ENCODE measurements at places on chromosomes 5 and 9. TPM values are rescaled to one million over a fixed set of nuclear protein-coding genes. Genes with fewer than 3 reads are reported as not detected.

Gene AIF1L
- 16.5 TPM for total RNA-seq

Gene FOXD4L6
- 0.31 TPM for total RNA-seq

Gene BTNL3
- total RNA-seq: not detected

Gene POLR3G
- 1.1 TPM for total RNA-seq

Gene FUT7
- 1.0 TPM for total RNA-seq

Gene GKAP1
- total RNA-seq: 12.6 TPM

DNA sequence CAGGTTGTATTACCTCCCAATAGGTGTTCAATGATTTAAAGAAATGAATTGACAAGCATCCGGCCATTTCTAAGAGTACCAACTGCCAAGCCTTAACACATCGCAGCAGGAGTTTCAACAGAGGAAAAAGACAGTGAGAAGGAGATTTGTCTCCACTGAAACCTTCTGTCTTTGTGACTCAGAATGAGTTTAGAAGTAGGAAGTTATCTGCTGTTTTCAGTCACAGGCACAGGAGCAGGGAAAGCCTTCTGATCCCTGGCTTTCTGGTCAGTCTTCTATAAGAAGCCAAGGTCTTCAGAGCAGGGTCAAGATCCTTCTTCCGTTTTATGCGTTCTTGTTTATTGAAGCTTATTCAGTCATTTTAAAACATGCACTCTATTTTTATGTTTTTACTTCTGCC is 390.7 kb upstream of the PCSK5 start:
- no peak for DNase-seq

DNA sequence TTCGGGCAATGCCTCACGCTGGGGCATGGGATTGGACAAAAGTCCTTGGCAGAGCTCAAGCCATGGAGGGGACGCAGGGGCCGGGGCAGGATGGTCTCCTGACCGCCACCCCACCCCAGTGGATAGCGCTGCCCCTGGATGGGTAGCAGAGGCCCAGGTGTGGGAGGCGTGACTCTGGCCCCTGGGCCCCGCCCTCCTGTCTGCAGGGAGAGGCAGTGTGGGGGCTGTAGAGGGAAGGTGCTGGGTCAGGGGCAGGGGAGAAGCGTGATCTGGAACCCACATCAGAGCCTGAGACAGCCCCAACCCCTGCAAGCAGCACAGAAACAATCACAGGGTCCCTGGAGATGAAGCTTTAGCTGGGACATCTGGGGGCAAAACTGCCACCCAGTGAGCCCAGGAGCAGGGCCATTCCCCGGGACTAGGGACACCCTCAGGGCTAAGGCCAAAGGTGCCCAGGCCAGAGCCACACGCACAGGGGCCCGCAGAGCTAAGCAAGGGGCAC is 36.2 kb downstream of the NACC2 start:
- DNase-seq: no peak

- no peak for DNase-seq
These were observed 79.6 kb downstream of the PHAX start for GRCh38 chr5:126680191-126680817.

DNA sequence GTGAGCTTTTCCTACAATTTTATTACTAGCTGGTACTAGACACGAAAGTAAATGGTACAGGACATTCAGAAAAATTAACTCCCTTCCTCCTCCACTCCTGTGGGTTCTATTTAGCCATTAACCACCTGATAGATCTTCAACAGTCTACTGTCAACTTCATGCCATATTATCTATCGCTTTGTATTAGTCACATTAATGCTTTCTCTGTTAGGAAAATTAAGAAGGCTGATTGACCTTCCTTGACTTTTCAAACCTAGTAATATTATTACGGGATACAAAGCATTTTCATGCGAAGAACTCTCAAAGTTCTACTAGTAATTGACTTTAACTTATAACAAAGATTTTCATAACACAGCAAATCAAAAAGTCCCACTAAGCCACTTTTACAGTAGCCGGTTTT is 1.2 kb downstream of the TEX10 start:
- no peak for DNase-seq

GRCh38 chr9:131657037-131657377 is 82.9 kb downstream of the RAPGEF1 start:
- DNase-seq: no peak

DNA sequence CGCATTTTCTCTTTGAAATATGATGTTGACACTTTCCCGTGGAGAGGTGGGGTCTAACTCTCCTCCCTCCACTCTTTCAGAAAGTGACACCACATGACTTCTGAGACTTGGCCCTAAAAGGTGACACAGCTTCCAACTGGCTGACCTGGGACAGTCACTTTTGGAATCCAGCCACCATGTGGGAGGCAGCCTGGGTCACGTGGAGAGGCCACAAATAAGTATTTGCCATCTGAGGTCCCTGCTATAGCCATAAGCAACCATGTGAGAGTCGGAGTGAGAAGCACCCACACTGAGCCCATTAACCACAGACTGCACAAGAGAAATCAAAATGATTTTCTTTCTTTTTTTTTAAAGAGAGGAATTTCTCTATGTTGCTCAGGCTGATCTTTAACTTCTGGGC is 4.1 kb upstream of the PHYKPL start:
- DNase-seq: peak; percentile 72

DNA sequence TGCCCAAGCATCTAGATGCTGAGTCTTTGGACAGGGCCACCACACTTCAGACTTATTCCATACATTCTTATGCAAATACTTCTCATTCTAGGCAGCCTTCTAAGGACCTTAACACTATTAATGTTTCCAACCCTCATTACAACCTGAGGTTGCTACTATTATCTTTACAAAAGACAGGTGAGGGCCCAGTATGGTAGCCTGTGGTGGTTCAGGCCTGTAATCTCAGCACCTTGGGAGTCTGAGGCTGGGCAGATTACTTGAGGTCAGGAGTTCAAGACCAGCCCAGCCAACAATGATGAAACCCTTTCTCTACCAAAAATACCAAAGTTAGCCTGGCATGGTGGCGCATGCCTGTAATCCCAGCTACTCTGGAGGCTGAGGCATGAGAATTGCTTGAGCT is 16.2 kb downstream of the ZFP62 start:
- DNase-seq: no peak

DNA sequence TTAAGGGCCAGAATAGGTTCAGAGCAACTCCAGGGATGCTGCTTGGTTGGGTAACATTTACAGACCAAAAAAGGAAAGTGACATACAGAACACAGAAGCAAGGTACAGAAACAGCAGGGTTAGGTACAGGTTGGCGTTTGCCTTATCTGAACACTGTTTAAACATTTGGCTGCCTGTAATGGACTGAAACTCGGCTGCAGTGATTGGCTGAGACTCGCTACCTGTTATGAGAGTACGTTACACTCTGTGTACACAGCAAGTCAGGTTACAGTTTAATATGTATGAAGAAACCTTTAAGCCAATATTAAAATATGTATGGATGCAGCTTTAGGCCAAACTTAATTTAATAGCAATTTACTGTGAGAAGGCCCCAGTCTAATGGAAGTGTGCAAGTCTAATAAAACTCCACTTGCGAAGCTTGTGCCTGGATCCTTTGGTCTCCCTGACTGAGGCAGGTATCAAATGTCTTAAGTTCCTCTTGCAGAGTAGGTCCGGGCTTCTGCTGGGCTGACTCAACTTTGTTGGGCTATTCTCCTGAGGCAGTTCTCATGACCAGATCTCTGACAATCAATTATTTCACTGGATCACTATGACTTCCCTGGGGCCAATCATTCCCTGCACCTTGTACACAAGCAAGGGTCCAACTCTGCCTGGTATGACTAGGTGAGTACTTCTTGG is 204.9 kb downstream of the ZNF462 start:
- DNase-seq: peak; percentile 7

DNA sequence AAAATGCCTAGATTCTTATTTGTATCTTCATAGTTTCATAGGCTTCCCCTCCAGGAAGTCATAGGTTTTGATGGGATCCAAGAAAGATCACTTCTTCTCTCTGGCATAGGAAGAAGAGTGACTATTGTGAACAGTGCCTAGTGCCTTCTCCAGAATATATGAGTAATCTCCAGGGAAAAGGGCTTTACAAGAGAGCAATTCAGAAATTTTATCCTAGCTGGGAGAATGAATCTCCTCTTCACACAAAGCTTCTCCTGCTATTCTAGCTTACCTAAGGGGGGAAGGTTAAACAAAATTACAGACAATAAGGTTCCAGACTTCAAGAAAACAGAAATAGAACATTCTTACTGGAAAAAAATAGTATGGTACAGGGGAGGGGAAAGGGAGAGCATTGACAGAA is 1193.3 kb upstream of the CDH6 start:
- DNase-seq: no peak

DNA sequence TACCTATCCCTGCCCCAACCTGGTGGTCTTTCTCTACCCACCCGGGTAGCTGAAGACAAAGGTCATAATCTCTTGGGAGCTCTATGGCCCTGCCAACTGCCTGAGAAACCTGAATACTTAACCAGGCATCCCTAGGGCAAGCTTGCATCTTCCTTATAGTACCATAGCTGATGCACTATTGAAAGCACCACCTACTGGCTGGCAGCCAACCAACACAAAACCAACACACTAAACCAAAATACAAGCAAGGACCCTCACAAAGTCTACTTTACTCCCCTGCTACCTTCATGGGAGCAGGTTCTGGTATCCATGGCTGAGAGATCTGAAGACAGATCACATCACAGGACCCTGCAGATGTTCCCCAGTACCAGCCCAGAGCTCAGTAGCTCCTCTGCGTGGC is 171.8 kb upstream of the TAS2R1 start:
- DNase-seq: no peak

DNA sequence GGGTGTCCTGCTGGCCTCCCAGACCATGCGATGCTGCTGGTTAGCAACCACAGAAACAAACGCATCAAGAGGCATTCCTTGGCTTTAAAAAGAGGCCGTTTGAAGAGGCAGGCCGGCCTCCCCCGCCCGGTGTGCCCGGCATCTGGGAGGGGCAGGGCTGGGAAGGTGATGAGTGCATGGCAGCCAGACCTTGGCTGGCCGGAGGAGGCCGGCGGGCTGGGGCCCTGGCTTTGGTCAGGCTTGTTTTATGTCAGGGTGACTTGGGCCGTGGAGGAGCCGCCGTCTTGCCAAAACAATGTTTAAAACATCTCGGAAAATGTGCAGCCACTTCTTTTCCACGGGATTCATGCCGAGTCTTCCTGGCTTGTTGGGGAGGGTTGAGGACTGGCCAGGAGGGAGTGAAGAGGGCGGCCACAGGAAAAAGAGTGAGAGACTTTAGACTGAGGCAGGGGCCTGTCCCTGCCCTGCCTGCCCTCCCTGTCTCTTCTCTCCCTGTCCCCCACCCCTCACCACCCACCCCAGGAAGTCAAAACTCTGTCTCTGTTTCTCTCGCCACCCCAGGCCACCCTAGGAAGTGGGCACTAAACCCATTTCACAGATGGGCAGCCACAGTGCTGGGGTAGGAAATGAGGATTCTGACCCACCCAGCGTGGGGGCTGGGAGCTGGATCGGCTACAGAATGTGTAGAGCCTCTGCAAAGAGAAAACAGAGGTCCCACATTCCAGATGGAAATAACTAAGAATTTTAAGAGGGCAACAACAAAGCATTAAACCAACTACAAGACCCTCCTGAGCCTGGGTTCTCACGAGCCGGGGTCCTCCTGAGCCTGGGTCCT is 143.0 kb downstream of the RXRA start:
- peak; percentile 71 for DNase-seq

GRCh38 chr5:109697339-109697738 is 7.6 kb downstream of the MAN2A1 start:
- no peak for DNase-seq

- no peak for DNase-seq
These were observed 41.8 kb upstream of the NFIL3 start for GRCh38 chr9:91465420-91465819.

- no peak for DNase-seq
These were observed 72.4 kb downstream of the HABP4 start for GRCh38 chr9:96522366-96522765.

DNA sequence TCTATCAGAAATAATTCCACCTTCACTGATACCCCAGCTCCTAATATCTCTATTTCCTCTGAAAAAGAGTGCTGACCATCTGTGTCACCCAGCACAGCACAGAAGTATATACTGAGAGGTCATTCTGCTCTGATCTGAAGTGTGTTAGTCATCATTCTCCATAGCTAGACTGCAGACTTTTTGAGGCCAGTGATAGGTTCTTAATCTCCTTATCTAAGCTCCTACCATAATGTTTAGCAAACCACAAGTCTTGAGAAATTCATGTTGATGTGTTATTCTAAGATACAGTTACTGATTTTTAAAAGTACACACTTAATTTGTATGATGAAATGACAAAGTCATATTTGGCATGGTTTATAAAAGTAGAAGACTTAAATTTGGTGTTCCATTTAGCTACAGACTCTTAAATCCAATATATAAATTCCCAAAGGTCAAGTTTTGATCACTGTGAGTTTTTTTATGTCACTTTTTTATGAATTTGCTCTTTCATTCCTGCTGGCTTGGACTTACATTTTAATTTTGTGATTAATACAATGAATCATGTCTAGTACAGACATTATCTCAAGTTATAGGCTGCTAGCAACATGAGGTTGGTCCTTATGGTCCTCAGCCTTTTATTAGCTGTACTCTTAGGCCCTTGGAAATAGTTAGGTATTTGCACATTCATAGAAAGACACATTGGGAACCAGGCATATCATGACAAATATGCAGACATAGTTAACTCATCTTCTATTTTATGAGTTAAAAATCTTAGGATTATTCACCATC is 380.8 kb downstream of the EBF1 start:
- DNase-seq: no peak

- peak; percentile 75 for DNase-seq
These were observed 18.3 kb downstream of the PDGFRB start for GRCh38 chr5:150137168-150137957.
